Stimulated activated naive CD4-positive, alpha-beta T cell (primary cell): ENCODE measurements at places on chromosomes 12 and 14.
A peak's percentile ranks its signal among the peaks of the same experiment; 100 is the strongest.

GRCh38 chr12:120529641-120530417 is 871 bp upstream of the COQ5 start:
- DNase-seq = peak; percentile 33

- DNase-seq = no peak
Measured at GRCh38 chr14:28300356-28300755, 466.2 kb upstream of the FOXG1 start.

DNA sequence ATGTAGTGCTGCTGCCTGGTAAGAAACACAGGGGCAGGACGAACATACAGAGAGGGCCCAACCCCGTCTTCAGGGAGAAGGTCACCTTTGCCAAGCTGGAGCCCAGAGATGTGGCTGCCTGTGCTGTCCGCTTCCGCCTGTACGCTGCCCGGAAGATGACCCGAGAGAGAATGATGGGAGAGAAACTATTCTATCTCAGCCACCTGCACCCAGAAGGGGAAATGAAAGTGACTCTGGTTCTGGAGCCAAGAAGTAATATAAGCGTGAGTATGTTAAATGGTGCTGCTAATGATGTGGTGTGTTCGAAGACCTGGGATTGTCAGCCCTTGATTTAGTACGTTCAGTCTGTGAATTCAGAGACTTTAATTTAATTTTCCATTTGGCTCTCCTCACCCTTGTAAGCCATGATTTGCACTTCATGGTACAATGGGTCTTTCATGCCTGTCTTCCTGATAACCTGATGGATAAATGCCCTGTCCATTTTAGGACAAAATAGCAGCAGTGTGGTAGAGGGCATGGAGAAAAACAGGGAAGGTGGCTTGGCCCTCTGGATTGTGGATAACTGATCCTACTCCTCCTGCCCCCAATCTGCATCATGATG is 318.9 kb downstream of the SNAPC1 start:
- no peak for DNase-seq

DNA sequence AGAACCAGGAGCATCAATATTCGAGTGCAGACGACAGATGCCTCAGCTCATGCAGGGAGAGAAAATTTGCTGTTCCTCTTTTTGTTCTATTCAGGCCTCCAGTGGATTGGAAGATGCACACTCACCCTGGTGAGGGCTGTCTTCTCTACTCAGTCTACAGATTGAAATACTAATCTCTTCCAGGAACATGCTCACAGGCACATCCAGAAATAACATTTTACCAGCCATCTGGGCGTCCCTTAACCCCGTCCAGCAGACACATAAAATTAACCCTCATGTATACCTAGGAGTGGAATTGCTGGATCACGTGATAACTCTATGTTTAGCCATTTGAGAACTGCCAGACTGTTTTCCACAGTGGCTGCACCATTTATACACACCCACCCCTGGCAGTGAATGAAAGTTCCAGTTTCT is 4.5 kb upstream of the OAS2 start:
- DNase-seq = no peak

- no peak for DNase-seq
Measured at GRCh38 chr12:103676893-103677292, 89.8 kb downstream of the STAB2 start.

- DNase-seq = no peak
Measured at GRCh38 chr14:70208380-70208779, 19.6 kb upstream of the SLC8A3 start.

GRCh38 chr14:70982200-70982599 is 74.9 kb downstream of the PCNX1 start:
- DNase-seq = no peak

DNA sequence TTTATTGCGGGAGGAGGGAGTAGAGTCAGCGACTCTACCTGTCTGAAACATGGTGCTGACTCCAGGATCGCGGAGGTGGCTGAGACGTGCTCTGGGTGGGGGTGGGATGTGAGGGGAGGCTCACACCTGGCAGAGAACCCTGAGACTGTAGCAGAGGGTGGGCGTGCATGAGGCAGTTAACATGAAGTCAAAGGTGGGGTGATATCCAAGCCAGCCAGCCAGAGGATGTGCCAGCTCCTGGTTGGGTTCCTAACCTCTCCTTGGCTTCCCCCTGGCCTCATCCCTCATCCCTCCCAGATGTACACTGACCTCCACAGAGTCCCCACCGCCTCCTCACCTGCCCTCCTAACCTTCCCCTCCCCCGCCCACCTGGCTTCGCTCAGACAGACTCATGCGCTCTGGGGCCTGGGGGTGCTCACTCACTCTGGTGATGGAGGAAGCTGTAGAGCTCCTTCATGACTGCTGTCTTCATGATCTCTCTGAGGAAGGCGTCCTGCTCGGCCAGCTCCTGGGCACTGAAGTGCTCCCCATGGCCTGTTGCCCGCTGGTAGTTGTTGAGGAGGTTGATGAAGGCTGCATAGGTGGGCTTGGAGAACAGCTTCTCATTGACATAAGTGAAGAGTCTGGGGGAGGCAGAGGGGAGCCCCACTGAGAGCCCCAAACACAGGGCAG is 9.3 kb downstream of the ENDOU start:
- no peak for DNase-seq

- no peak for DNase-seq
Measured at GRCh38 chr12:25768151-25768550, 190.3 kb upstream of the RASSF8 start.

GRCh38 chr12:133080026-133080367 is 726 bp upstream of the ZNF140 start:
- peak; percentile 96 for DNase-seq

GRCh38 chr14:71212683-71213107 is 305.4 kb downstream of the PCNX1 start:
- DNase-seq = no peak

GRCh38 chr14:93089521-93090269 is 26.0 kb downstream of the ITPK1 start:
- no peak for DNase-seq

- no peak for DNase-seq
Measured at GRCh38 chr14:77106666-77107065, 8.6 kb downstream of the CIPC start.

- no peak for DNase-seq
Measured at GRCh38 chr12:47896022-47896421, 8.8 kb downstream of the VDR start.

- no peak for DNase-seq
Measured at GRCh38 chr14:59139324-59139723, 49.1 kb upstream of the DAAM1 start.

DNA sequence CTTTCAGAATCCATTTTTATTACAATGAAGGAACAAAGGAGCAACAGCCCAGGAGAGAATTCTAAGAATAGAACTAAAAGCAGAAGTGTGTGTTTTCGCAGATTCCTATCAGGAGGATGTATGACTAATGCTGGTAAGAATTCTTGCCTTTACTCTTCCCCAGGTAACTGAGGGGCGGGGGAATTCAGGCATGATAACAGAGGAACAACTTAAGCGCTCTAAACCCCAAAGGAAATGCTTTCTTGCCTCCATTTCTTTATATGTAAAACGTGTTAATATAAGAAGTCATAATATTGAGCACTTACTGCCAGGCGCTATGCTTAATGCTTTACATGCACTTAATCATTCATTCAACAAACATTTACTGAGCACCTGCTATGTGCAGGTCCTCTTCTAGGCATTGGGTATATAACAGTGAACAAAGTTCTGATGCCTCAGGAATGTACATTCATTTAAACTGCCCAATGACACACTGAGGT is 4.5 kb downstream of the HCAR1 start:
- no peak for DNase-seq

GRCh38 chr12:26109343-26109881 is 15.4 kb downstream of the BHLHE41 start:
- no peak for DNase-seq

GRCh38 chr12:85580562-85581168 is 255.5 kb downstream of the RASSF9 start:
- DNase-seq = no peak

- DNase-seq = no peak
Measured at GRCh38 chr12:7374423-7375144, 69.4 kb downstream of the CD163L1 start.

DNA sequence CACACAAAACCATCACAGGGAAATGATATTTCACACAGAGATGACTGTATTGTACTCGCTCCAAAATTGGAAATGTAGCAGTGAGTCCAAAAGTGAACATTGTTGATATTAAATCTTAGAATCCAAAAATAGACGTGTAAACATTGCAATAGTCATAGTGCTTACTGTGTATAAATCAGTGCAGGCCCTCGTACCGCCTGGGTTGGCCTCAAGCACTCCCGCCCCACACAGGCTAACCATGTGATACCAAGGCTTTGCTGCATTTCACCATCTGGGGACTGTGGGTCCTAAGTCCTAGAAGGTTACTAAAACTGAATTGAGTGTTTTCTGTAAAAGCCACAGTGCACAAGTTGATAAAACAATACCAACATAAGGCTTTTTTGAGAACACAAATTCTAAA is 107.3 kb downstream of the PPP2R5E start:
- DNase-seq = no peak

DNA sequence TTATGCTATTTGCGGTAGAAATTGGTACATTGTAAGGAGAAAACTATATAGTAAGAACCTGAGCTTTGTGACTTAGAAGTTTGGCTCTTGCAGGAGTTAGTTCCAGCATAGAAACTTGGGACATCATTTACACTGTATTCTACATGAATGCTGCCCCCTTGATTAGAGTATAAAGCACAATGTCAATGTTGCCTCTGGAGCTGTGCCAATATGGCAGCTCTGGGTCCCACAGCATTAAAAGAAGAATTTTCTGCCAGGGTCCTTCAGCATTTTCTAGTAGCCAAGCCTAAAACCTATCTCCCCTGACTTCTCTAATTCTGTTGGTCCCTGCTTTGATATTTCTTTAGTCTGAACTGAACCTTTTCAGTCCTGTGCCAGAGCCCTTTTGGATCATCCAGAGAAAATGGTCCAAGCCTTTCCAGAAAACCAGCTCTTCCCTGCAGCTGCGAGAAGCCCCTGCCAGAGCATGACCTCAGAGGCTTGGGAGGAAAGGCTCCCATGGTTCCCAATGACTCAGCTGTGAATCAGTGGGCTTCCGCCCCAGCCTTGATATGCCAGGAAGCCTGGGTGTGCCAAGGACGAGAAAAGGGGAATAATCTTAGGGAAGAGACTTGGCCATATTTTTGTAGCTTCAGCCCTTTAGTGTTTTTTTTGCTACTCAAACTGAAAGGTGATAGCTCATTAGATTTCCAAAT is 43.2 kb downstream of the PLEKHG7 start:
- no peak for DNase-seq

DNA sequence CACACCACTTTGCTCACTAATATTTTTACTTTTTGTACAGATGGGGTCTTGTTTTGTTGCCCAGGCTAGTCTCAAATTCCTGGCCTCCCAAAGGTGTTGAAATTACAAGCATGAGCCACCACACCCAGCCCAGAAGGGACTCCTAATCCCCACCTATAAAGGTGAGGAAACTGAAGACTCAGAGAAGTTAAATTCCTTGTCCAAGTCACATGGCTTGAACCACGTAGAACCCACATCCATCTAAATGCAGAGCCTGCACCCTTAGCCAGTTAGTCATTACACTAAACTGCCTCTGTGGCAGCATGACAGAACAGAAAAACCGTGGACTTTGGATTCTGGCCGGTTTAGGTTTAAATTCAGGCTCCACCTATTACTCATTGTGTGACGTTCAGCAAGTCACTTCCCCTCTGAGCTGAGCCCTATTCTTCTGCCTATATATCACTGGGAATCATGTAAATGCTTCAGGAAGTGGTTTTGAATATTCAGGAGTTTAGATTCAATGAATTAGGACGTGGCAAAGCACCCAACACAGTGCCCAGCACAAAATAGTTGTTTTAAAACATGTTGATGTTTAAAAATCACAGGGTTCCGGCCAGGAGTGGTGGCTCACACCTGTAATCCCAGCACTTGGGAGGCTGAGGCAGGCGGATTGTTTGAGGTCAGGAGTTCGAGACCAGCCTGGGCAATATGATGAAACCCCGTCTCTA is 3.0 kb upstream of the CORO1C start:
- DNase-seq = no peak

GRCh38 chr14:58730792-58731464 is 93.2 kb downstream of the DACT1 start:
- no peak for DNase-seq

DNA sequence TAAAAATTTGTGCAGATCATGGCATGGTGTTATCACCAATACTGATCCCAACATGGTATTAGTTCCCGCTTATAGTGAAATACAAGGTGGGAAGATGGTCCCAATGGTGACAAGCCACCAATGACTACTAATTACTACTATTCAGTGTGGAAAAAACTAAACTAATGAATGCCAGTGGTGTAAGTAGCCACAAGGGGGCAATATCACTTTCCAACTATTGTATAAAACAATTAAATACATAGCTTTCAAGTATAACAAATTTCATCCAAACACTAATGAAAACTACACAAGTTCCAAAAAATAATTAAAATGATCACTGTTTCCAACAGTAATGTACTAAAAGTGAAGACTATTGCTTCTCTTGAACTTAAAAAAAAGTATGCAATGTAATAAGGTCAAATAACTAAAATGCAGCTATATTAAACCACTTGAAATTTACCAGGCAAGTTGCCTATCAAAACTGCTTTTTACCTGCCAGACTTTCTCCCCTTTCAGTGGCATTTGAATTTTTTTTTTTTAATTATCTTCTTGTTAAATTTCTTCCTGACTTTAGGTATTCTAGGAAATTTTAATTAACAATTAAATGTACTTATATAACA is 58.0 kb downstream of the PAPLN start:
- no peak for DNase-seq

DNA sequence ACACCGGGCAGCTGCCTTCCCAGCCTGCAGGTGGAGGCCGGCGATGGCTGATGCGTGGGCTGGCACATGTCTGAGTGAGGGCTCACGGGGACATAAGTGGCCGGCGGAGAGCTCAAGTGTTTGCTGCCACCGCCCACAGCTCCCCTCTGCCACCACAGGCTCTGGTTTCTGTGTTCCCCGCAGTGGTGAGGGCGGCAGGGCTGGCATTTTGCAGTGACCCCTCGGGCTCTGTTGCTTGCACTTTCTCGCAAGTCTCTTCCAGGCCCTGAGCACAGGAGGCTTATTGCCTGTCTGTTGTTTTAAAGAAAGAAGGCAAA is 271.0 kb upstream of the RTL1 start:
- DNase-seq = no peak
